ENCODE measurements at places on chromosomes 1 and 21. TPM values are rescaled to one million over a fixed set of nuclear protein-coding genes. Genes with fewer than 3 reads are reported as not detected.

DNA sequence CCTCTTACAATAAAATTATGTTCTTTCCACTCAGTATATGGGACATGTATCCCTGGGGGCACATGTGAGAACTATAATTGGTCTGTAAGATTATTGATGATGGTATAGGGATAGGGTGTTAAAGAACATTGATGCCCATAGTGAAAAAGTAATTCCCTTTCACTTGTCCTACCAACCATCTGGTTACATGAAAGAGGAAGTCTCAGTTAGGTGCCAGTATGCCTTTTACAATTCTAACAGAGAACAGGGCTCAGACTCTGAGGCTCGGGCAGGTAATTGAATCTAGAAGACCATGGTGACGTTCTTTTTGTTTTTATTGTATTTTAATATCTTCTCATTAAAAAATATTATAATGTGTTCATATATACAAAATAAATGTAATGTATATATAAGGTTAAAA, 113.6 kb downstream of the FGGY start:
- no peak overlapping the region for H3K4me3 ChIP-seq
- H3K27ac ChIP-seq, result no peak overlapping the region
- no peaks in the 10 kb centered on the region for H3K36me3 ChIP-seq
- H3K27me3 ChIP-seq, result no peaks in the 10 kb centered on the region
- no peak for DNase-seq

DNA sequence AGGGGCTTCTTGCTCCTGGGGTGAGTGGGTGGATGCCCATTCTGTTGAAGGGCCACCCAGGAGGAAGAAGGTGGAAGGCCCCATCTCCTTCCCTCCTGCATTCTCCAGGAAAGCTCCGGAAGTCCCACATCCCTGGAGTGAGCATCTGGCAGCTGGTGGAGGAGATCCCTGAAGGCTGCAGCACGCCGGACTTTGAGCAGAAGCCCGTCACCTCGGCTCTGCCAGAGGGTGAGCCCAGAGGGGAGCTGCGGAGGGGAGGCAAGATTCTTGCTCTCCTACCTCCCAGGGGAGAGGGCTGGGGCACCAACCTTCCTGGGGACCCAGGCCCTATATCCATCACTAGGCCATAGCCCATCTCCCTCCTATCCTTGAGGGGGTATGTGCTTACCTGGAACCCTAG, 3.4 kb downstream of the IGFN1 start:
- no peak overlapping the region for H3K4me3 ChIP-seq
- no peak overlapping the region for H3K27ac ChIP-seq
- no peaks in the 10 kb centered on the region for H3K36me3 ChIP-seq
- DNase-seq, result no peak
- H3K4me1 ChIP-seq, result no peaks in the 10 kb centered on the region

- no peaks in the 10 kb centered on the region for H3K4me1 ChIP-seq
- DNase-seq, result no peak
These were observed 52.4 kb upstream of the SSX2IP start for GRCh38 chr1:84742653-84743052.

DNA sequence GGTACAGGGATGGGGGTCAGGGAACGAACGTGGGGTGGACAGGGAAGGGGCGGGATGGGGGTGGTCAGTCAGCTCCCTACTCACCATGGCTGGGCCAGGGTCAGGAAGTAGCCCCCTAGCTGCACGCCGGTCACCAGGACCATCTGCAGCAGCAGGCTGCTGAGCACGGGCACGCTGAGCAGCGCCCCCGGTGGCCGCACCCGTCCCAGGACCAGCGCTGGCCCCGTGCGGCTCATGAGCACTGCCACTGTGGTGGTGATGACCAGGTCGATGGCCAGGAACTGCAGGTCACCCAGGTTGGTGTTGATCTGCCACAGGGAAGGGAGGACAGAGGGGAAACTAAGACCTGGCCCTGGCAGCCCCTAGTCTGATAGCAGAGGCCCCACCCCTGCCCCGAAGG, 6.5 kb upstream of the MFAP2 start:
- peaks cover 11% of the 10 kb centered on the region for H3K36me3 ChIP-seq
- no peak for DNase-seq
- no peaks in the 10 kb centered on the region for H3K27me3 ChIP-seq
- no peak overlapping the region for H3K27ac ChIP-seq

B3GALT2 gene
- total RNA-seq, result 0.33 TPM

BRINP2 gene
- not detected for total RNA-seq
